ENCODE measurements at places on chromosomes 1 and 21. TPM values are rescaled to one million over a fixed set of nuclear protein-coding genes. Genes with fewer than 3 reads are reported as not detected.

The CORT gene
- total RNA-seq: not detected

The RNF186 gene
- not detected for total RNA-seq

The CFAP107 gene
- under 0.01 TPM for total RNA-seq

The KRTAP19-6 gene
- not detected for total RNA-seq

The S1PR1 gene
- total RNA-seq: 22.0 TPM

The GPR25 gene
- total RNA-seq: not detected

The KRTAP7-1 gene
- total RNA-seq: not detected

The HMGCS2 gene
- total RNA-seq: not detected

The HSPA6 gene
- 6.5 TPM for total RNA-seq

The FAM3B gene
- not detected for total RNA-seq

The FCRL4 gene
- not detected for total RNA-seq

The TSPEAR gene
- not detected for total RNA-seq

The RNF207 gene
- 6.8 TPM for total RNA-seq

The CXADR gene
- 1.2 TPM for total RNA-seq

The KRTAP19-3 gene
- not detected for total RNA-seq
